ENCODE measurements at places on chromosomes 12 and 14.

- no peak overlapping the region for H3K4me3 ChIP-seq
- H3K27ac ChIP-seq: no peak overlapping the region
- peaks cover 5% of the 10 kb centered on the region for H3K27me3 ChIP-seq
- H3K36me3 ChIP-seq: no peaks in the 10 kb centered on the region
- H3K4me1 ChIP-seq: no peaks in the 10 kb centered on the region
Observed at GRCh38 chr14:64855721-64856528, 23.8 kb downstream of the SPTB start.

GRCh38 chr12:113373440-113373839 lies 15.1 kb downstream of the PLBD2 start:
- H3K27ac ChIP-seq: no peak overlapping the region
- peaks cover 23% of the 10 kb centered on the region for H3K36me3 ChIP-seq
- H3K4me3 ChIP-seq: no peak overlapping the region
- H3K27me3 ChIP-seq: no peaks in the 10 kb centered on the region

- H3K4me1 ChIP-seq: no peaks in the 10 kb centered on the region
- no peak for DNase-seq
- no peak overlapping the region for H3K4me3 ChIP-seq
- H3K36me3 ChIP-seq: peaks cover 2% of the 10 kb centered on the region
Observed at GRCh38 chr14:99855271-99855670, 62.1 kb downstream of the EML1 start.

DNA sequence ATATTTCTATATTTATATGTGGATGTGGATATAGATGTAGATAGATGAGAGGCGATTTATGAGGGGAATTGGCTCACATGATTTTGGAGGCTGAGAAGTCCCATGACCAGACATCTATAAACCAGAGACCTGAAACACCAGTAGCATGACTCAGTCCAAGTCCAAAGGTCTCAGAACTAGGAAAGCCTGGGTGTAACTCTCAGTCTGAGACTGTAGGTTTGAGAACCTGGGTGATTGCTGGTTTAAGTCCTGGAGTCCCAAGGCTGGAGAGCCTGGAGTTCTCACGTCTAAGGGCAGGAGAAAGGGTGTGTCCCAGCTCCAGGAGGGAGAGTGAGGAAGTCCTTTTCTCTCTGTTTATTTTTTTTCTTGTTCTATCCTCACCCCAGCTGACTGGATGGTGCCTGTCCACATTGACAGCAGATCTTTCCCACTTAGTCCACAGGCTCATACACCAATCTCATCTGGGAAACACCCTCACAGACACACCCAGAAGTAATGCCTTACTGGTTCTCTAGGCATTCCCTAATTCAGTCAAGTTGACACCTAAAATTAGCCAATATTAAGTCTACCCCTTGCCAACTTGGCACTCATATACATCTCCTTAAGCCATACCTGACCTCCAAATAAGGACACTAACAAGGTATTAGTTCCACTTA lies 45.4 kb downstream of the EMP1 start:
- no peaks in the 10 kb centered on the region for H3K36me3 ChIP-seq
- H3K27ac ChIP-seq: no peak overlapping the region
- peaks cover 11% of the 10 kb centered on the region for H3K27me3 ChIP-seq

- no peaks in the 10 kb centered on the region for H3K36me3 ChIP-seq
- DNase-seq: no peak
- no peak overlapping the region for H3K4me3 ChIP-seq
- peaks cover 52% of the 10 kb centered on the region for H3K4me1 ChIP-seq
- H3K27me3 ChIP-seq: no peaks in the 10 kb centered on the region
Observed at GRCh38 chr12:104749545-104749944, 208.5 kb downstream of the SLC41A2 start.

GRCh38 chr12:112908548-112908947 lies 1.8 kb downstream of the OAS1 start:
- H3K4me1 ChIP-seq: peaks cover 50% of the 10 kb centered on the region
- peaks cover 22% of the 10 kb centered on the region for H3K36me3 ChIP-seq
- H3K4me3 ChIP-seq: peak overlapping the region; percentile 89
- no peaks in the 10 kb centered on the region for H3K27me3 ChIP-seq
- no peak for DNase-seq
- H3K27ac ChIP-seq: peak overlapping the region; percentile 0

DNA sequence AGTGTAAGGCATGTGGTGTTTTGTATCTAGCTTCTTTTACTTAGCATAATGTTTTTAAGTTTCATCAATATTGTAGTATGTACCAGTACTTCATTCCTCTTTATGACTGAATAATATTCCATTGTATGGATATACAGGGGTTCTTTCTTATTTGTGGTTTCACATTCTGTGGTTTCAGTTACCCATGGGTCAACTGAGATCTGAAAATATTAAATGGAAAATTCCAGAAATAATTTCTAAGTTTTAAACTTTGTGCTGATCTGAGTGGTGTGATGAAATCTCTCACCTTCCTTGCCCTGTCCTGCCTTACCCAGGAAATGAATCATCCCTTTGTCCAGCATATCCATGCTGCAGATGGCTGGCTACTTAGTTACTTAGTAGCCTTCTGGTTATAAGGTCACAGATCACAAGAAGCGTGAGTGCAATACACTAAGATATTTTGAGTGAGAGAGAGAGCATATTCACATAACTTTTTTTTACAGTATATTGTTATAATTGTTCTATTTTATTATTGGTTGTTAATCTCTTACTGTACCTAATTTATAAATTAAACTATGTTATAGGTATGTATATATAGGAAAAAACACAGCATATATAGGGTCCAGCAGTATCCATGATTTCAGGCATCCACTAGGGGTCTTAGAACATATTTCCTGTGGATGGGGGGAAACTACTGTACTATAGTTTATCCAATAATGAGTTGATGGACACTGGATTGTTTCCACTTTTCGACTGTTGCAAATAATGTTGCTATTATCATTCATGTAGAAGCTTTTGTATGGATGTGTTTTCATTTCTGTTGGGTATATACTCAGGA lies 59.6 kb upstream of the LRTM2 start:
- no peak overlapping the region for H3K27ac ChIP-seq
- H3K4me3 ChIP-seq: no peak overlapping the region
- H3K27me3 ChIP-seq: no peaks in the 10 kb centered on the region

GRCh38 chr12:1680804-1681492 lies 9.9 kb upstream of the ADIPOR2 start:
- H3K27me3 ChIP-seq: peaks cover 2% of the 10 kb centered on the region
- no peak overlapping the region for H3K27ac ChIP-seq
- H3K4me3 ChIP-seq: no peak overlapping the region

DNA sequence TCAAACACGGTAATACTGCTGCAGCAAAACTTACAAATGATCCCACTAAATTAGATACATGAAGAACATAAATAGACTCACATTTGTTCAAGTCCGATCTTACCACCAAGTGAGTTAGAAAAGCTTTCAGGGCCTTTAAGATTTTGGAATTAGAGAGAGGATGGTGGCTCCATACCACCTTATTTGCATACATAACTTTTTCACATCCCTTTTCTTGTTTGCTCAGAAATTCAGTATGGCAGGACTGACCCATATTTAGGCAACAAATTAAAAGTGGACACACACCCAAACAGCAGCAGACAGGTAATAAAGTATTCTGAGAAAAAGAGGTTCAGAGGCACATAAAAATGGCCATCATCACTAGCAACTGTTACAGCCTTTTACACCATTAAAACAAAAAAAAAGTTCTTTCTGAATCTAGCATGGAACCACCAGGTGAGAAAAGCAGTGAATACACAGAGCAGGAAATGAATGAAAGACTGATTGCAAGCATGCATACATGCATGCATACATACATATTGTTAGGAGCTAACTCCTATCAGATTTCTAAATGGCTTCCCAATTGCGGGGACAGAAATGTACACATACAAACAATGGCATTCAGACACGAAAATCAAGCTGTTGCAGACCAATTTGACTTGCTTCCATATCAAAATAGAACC lies 23.3 kb downstream of the STXBP6 start:
- DNase-seq: no peak
- H3K27ac ChIP-seq: no peak overlapping the region
- H3K4me1 ChIP-seq: no peaks in the 10 kb centered on the region
- no peaks in the 10 kb centered on the region for H3K27me3 ChIP-seq
- H3K36me3 ChIP-seq: no peaks in the 10 kb centered on the region
- no peak overlapping the region for H3K4me3 ChIP-seq

GRCh38 chr14:65301862-65302539 lies 110.5 kb upstream of the FUT8 start:
- no peaks in the 10 kb centered on the region for H3K27me3 ChIP-seq
- peak overlapping the region; percentile 40 for H3K4me3 ChIP-seq
- H3K36me3 ChIP-seq: no peaks in the 10 kb centered on the region
- peaks cover 47% of the 10 kb centered on the region for H3K4me1 ChIP-seq
- peak; percentile 37 for DNase-seq

DNA sequence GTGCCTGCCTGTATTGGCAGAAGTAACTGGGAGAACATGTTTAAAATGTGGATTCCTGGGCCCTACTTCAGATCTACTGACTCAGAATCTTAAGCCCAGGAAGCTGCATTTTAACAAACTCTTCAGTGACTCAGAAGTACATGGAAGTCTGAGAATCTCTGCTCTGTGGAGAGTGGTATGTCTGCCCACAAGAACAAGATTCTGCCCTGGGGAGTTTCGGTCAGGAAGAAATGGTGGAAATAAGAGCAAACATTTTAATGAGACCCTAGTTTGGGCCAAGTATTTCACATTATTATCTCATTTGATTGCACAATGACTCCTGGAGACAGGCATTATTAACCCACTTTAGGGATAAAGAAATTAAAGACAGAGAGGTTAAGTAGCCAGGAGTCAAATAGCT lies 8.2 kb downstream of the ALDH1L2 start:
- no peak overlapping the region for H3K4me3 ChIP-seq
- H3K27me3 ChIP-seq: peaks cover 4% of the 10 kb centered on the region
- no peaks in the 10 kb centered on the region for H3K36me3 ChIP-seq
- no peaks in the 10 kb centered on the region for H3K4me1 ChIP-seq

DNA sequence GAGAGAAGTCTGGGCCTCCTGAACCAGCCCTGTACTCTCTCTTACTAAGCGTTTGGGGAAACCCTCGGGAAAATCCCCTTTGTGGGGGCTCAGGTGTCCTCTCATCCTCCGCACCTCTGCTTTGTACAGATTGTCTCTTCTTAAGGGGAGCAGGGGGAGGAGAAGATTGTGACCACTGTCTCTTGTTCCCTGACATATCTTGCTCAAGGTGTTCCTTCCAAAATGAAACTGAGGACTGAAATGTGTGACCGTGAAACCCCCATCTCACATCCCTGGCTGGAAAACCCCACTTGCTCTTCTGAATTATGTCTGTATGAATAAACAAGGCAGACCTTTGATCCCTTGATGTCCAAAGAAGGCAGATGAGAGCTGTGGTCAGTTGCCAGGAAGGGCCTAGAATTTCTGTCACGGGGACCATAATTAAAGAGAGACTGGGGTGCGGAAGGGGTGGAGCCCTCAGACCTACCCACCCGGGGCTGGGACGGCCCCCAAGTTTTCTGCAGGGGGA lies 369.8 kb downstream of the AACS start:
- H3K27me3 ChIP-seq: no peaks in the 10 kb centered on the region
- H3K36me3 ChIP-seq: no peaks in the 10 kb centered on the region
- H3K4me1 ChIP-seq: no peaks in the 10 kb centered on the region
- no peak overlapping the region for H3K4me3 ChIP-seq

DNA sequence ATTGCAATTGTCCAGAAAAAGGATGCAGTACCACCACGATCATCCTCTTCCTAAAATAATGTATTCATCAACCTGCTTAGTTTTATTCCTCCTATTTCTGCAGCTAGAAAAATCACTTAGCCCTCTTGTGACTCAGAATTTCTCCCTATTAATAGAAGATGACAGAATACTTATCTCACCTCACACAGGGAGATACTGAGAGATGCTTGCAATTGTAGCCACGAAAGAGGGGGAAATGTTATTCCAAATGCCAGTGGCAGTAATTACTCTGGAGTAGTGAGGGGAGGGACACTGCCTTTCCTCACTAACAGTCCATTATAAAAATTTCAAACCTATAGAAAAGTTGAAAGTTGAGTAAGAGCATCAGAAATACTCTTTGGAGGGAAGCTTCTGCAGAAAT lies 11.8 kb upstream of the DUSP6 start:
- H3K27ac ChIP-seq: no peak overlapping the region
- no peaks in the 10 kb centered on the region for H3K36me3 ChIP-seq
- no peak overlapping the region for H3K4me3 ChIP-seq

- H3K4me3 ChIP-seq: no peak overlapping the region
- H3K27ac ChIP-seq: no peak overlapping the region
- H3K27me3 ChIP-seq: no peaks in the 10 kb centered on the region
- no peaks in the 10 kb centered on the region for H3K4me1 ChIP-seq
Observed at GRCh38 chr12:99235381-99235780, 412.2 kb upstream of the GARIN6 start.

DNA sequence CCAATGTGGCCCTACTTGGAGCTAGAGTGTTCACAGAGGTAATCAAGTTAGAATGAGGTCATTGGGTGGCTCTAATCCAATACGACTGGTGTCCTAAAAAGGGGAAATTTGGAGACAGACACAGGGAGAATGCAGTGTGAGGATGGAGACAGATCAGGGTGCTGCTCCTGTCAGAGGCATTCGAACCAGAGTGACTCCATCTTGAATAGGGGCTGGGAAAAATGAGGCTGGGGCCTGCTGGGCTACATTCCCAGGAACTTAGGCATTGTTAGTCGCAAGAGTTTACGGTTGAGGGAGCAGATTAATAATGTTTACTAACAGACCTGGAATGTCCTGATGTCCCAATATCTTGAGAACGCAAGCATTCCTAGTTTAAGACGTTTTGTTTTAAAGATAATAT lies 20.2 kb downstream of the TNFAIP2 start:
- no peaks in the 10 kb centered on the region for H3K36me3 ChIP-seq
- H3K4me1 ChIP-seq: peaks cover 6% of the 10 kb centered on the region
- H3K4me3 ChIP-seq: no peak overlapping the region
- no peak overlapping the region for H3K27ac ChIP-seq

DNA sequence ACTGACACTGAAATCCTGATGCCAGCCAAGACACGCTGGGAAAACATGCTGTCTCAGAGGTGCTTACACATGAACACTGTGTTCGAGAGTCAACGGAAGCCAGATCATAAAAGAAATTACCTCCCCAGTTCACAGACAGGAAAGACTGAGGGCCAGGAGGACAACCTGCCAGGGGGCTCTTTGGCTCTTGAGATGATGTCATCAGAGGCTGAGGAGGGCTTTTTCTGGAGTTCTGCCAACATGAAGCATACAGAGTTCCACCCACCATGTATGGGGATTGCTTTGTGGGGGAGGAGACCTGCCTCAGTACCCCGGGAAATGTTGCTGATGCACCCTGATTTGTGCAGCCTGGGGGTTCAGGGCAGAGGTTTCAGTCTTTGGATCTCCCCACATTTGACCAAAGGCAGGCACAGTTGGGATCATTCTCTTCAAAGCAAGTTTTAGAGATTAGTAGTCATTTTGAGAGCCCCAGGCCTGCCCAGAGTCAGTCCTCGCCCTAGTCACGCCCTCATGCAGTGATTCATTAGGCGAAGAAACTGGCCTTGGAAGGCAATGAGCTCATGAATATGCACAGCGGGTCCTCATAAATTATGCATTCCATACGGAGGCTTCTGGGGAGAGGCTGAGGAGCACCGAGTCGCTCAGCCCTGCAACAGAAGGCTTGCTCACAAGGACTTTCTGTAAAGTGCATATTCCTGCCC lies 34.9 kb upstream of the EML1 start:
- peak; percentile 57 for DNase-seq
- H3K36me3 ChIP-seq: no peaks in the 10 kb centered on the region
- H3K4me3 ChIP-seq: no peak overlapping the region
- no peak overlapping the region for H3K27ac ChIP-seq
- peaks cover 31% of the 10 kb centered on the region for H3K27me3 ChIP-seq

GRCh38 chr12:75245108-75245507 lies 35.5 kb upstream of the KCNC2 start:
- no peaks in the 10 kb centered on the region for H3K4me1 ChIP-seq
- DNase-seq: no peak
- H3K27ac ChIP-seq: no peak overlapping the region
- peaks cover 2% of the 10 kb centered on the region for H3K27me3 ChIP-seq
- H3K36me3 ChIP-seq: no peaks in the 10 kb centered on the region
